ENCODE measurements at places on chromosomes 3 and 15.

DNA sequence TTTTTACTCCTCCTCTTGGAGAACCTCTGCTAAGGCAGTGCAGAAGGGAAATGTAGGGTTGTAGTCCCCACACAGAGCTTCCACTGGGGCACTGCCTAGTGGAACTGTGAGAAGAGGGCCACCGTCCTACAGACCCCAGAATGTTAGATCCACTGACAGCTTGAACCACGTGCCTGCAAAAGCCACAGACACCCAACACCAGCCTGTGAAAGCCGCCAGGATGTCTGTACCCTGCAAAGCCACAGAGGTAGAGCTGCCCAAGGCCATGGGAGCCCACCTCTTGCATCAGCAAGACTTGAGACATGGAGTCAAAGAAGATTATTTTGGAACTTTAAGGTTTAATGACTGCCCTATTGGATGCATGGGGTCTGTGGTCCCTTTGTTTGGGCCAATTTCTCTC is 112.1 kb downstream of the RSL24D1 start:
- no peak for DNase-seq

DNA sequence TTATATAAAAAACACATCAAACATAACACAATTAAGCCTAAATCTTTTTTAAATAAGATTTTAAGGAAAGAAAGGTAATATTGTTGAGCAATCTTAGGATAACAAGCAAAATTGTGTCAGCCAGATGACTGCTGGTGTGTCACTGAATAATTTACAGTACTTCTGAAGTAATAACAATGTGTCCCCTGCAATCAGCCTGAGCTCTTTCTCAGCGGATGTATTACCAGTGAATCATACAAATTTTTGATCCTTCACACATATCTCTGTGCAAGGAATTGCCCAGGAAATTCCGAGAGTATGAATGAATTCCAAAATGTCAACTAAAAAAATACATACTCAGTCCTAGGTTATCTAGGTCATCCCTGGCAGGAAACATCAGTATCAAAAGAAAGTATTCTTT is 76.6 kb upstream of the PTX3 start:
- DNase-seq, result no peak

- DNase-seq, result no peak
Observed at GRCh38 chr3:24416224-24416623, 78.4 kb downstream of the THRB start.

DNA sequence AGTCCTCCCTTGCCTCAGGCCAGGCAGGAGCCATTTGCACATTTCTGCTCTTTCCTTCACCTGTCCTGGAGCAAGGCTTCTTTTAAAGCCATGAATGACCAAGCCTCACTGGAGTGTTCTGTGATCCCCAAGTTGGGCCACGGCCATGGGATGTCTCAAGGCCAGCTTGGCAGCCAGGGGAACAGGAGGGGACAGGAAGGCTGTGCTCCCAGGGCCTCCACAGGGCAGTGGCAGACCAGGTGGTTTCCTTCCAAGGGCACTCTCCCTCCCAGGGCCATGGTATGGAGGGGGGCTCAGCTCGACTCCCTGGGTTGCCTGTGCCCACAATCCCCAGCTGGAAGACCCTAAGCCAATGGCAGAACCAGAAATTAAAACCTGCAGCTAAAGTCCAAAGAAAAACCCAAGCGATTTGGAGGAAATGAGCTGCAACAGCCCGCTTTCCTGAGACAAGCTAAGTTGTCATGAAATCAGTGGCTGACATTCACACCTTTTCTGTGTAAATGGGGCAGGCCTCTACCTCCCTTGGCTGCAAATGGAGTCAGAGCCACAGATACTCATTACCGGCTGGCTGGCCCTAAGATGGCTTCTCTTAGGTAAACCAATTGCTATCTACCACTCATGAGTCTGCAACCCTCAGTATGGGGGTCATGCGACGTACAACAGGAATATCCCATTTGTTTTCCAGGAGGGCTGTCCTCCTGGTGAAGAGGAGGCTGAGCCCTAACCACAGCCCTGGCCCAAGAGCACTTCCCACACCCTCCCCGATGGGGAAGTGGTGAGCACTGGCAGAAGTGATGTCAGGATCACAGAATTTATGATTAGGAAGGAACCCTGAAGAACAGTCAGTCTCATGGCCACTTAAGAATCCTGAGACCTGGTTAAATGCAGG is 83.3 kb downstream of the SNRK start:
- DNase-seq, result no peak

GRCh38 chr15:29686445-29687203 is 135.6 kb downstream of the TJP1 start:
- DNase-seq, result no peak

DNA sequence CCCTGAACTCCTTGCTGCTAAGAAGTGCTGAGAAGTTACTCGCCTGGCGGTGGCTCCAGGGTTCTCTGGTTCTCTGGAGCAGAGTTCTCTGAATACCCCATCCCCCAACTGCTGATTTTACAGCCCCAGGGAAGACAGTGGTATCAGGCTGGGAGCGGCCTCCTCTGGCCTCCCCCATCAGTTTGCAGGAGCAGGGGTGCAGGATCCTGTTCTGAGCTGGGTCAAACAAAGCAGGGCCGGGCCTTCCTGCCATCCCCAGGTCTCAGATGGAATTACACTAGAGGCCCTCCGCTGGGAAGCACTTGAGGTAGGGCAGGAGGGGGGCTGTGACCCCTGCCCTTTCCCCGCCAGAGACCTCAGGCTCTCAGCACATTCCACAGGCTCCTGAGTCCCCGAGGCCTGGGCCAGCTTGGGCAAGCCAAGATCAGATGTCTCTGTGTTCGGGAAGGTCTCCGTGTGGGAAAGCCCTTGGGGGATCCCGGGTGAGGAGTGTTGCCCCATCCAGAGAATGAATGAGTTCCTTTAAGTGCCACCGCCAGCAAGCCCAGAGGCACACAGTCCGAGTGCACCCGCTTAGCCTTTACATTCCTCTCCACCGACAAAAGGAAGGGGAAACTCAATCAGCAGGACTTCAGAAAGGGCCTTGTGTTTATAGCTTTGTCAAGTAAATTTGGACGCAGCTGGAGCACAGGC is 149.9 kb downstream of the LRRK1 start:
- no peak for DNase-seq

DNA sequence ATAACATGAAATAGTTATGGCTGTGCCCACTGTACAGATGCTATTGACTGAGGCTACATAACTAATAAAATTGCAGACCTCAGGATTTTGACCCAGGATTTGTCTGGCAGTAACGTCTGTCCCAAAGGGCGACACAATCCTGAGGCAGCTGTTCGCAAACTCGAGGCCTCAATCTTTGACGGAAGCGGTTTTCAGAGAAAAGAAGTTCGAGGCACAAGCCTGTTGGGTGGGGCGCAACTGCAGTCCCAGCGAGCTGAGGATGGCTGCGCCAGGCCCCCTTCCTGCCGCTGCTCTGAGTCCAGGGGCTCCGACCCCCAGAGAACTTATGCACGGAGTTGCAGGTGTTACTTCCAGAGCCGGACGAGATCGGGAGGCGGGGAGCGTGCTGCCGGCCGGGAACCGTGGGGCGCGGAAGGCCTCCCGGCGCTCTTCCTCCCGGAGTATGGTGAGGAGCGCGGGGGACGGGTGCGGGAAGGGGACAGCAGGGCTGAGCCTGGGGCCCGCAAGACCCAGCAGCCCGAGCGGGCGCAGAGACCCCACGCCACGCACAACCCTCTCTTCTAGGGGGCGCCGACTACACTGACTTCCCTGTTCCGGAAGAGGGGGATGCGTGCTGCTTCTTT is at the start of gene PARP15:
PARP15 (plus strand) TSS at position 242 of the 623 bp plus-strand sequence; CDS start at position 260, 18 bp downstream.
- no peak for DNase-seq

DNA sequence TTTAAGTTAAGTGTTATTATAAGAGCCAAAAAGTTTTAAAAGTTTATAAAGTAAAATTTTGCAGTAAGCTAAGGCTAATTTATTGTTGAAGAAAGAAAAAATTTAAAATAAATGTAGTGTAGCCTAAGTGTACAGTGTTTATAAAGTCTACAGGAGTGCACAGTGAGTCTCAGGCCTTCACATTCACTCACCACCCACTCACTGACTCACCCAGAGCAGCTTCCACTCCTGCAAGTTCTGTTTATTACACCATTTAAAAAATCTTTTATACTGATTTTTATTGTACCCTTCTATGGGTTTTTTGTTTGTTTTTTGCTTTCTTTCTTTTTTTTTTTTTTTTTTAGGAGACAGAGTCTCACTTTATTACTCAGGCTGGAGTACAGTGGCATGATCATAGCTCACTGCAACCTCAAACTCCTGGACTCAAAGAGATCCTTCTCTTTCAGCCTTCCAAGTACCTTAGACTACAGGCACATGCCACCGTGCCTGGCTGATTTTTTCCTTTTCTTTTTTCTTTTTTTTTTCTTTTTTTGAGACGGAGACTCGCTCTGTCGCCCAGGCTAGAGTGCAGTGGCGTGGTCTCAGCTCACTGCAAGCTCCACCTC is 25.9 kb downstream of the CSTA start:
- no peak for DNase-seq

GRCh38 chr15:72082176-72082575 is 35.8 kb downstream of the MYO9A start:
- no peak for DNase-seq

DNA sequence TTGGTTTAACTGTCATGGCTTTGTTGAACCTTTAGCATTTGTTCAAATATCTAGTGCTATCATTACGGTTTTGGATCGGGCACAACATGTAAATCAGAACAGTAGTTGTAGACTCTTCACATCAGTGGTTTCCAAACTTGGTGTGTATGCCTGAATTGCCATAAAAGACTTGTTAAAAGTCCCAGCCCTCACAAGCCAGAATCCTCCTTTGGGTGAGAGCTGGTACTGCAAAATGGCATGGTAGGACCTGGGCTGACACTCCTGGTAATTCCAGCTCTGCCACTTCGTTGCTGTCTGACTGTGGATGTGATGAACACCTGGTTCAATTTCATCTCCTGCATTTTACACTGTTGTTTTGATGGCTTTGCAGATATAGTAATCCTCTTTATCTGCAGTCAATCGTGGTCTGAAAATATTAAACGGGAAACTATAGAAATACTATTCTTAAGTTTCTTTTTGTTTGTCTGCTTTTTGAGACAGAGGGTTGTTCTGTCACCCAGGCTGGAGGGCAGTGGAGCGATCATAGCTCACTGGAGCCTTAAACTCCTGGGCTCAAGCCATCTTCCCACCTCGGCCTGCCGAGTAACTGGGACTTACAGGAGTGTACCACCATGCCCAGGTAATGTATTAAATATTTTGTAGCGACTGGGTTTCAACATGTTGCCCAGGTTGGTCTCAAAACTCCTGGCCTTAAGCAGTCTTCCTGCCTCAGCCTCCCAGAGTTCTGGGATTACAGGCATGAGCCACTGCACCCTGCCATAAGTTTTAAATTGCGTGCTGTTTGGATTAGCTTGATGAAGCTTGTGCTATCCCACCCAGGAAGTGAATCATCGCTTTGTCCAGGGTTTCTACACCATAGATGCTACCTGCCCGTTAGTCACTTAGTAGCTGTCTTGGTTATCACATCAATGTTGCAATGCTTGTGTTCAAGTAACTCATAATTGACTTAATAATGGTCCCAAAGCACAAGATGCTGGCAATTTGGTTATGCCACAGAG is 61.6 kb downstream of the RAB7A start:
- no peak for DNase-seq

GRCh38 chr3:119305286-119305685 is 11.1 kb downstream of the ARHGAP31 start:
- DNase-seq, result no peak

DNA sequence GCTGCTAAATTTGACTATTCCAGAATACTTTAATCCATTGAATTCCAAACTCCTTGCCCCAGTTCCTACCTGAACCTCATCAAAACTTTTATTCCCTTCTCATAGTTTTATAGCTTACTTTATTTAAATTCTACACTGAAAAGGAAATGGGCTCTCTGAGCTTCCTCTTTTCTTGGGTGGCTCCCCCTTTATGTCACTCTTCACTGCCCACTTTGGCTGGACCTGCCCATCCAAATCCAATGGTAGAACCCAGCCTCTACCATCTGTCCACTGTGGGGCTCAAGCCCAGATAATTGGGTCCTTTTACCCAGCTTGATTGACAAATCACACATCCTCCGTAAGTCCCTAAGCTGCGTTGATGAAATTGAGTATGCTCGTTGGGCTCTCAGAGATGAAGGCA is 216.5 kb downstream of the BBX start:
- no peak for DNase-seq

DNA sequence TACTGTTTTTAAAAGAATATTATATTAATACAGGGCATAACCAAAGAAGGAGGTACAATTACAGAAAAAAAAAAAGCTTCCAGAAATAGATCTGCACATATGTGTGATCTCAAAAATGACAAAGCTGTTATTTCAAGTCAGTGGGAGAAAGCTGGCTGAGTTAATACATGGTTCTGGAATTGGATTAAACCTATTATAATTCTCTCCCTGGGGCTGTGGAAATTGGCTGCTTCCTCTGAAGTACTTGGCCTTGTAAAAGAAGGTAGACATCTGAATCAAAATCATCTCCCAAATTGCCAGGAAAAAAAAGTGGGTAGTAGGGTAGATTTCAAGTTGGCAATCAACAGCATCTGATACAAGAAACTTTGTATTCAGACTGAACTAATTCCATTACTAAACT is 723.9 kb upstream of the ALCAM start:
- DNase-seq, result no peak

- no peak for DNase-seq
Observed at GRCh38 chr15:45113380-45113990, 487 bp downstream of the DUOX2 start.

DNA sequence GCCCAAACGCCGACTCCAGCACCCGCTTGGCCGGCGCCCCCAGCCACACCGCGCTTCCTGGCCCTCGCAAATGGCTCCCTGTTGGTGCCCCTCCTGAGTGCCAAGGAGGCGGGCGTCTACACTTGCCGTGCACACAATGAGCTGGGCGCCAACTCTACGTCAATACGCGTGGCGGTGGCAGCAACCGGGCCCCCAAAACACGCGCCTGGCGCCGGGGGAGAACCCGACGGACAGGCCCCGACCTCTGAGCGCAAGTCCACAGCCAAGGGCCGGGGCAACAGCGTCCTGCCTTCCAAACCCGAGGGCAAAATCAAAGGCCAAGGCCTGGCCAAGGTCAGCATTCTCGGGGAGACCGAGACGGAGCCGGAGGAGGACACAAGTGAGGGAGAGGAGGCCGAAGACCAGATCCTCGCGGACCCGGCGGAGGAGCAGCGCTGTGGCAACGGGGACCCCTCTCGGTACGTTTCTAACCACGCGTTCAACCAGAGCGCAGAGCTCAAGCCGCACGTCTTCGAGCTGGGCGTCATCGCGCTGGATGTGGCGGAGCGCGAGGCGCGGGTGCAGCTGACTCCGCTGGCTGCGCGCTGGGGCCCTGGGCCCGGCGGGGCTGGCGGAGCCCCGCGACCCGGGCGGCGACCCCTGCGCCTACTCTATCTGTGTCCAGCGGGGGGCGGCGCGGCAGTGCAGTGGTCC is 3.5 kb downstream of the ISLR2 start:
- no peak for DNase-seq

- no peak for DNase-seq
Observed at GRCh38 chr3:152330559-152330958, 61.8 kb downstream of the MBNL1 start.

Data from MM.1S (cell line).